HT-29 (cell line): ENCODE measurements at places on chromosomes 2 and 18.

DNA sequence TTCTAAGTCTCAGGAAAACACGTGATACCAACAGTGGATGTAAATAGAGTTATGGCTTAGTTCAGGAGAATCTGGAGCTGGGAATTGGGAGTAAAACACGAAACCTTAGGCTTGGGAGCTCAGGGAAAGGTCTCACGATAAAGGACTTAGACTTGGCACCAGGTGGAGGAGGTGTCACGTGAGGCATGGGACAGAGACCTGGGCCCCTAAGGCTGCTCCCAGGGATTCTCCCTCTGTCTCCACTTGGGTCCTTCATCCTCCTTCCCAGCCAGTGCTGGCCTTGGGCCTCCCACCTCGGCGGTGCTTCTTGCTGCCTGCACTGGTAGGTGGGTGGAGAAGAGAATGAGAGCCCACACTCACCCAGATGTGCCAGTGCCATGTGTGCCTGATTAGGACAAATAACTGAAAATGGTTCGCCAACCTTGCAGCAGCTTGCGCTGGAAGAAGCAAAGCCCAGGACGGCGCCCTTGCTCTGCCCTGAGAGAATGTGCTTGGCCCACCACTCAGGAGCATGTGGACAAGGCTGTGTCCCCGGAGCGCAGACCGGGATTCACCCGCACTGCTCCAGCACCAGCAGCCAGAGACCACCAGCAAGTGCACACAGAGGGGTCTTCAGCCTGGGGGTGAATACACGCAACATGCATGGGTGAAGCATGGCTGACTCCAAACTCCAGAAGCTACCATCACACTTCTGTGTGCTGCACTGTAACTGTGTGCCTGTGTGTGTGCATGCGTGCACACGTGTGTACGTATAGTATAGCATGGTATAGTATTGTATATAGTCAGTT is 48.1 kb downstream of the PSMG2 start:
- DNase-seq: no peak

DNA sequence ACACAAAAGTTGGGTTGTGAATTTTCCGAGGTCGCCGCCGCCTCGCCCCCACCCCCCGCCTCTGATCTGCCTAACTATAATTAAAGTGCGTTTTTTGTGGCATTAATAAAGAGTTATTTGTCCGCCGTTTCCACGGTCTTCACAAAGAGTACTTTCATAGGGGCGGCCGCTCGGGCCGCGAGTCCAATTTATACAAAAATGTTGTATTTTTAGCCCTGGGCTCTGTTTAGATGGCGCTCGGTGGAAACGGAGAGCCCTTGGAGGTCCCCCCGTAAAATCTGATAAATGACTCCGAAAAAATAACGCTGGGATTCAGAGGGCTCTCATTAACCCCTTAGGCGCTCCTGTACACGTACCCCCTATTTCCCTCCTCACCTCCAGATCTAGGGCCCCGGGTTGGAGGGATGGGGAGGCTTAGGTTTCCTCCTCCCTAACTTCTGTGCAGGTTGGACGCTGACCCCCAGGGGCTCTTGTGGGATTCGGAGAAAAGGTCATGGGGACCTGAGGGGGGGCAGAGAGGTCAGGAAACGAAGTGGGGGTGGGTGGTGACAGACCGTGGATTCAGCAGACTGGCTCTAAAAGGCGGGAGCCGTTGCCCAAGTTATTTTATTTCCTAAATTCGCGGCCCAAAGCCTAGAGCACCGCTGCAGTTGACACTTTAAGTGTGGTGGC is 1.9 kb downstream of the CYP26B1 start:
- DNase-seq: no peak

GRCh38 chr2:28165087-28165635 is 227.5 kb upstream of the FOSL2 start:
- no peak for DNase-seq

DNA sequence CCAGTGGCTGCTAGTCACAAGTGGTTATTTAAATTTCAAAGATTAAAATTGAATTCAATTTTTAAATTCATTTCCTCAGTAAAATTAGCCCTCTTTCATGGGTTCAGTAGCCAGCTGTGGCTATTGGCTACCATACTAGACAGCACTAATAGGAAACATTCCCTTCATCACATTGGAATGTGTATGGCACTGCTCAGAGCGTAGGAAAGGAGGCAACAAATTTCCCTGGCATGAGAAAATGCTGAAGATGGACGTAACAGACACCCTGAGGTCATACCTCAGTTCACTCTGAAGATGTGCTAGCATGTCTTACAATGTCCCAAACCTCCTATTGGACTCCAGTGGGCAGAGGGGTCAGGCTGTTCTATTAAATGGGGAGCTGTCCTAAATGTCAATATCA is 96.4 kb downstream of the C1QL2 start:
- DNase-seq: no peak

DNA sequence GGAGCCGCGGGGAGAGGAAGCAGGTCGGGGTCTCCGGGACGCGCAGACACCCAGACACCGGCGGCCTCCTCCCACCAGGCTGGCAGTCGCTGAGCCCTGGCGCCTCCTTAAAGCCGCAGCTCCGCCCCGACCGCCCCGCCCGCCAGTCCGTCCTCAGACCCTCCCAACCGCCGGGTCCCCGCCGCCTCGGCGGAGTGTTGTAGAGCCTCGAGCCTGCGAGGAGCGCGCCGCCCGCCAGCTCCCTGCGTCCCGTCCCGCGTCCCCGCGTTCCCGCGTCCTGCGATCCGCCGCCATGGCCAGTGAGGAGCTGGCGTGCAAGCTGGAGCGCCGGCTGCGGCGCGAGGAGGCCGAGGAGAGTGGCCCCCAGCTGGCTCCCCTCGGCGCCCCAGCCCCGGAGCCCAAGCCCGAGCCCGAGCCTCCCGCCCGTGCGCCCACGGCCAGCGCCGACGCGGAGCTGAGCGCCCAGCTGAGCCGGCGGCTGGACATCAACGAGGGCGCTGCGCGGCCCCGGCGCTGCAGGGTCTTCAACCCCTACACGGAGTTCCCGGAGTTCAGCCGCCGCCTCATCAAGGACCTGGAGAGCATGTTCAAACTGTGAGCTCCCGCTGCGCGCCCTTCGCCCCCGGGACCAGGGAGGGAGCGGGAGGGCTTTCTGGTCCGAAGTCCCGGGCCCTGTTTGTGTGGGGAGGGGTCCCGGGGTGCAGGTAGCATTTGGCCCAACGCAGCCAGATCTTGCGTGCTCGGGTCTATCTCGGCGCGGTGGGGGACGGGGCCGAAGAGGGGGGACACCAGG is at the start of gene EFHD1:
Gene EFHD1, plus strand, starts transcription at position 192 of the 793 bp plus-strand sequence. Its CDS starts 101 bp downstream, at position 293.
- no peak for DNase-seq

DNA sequence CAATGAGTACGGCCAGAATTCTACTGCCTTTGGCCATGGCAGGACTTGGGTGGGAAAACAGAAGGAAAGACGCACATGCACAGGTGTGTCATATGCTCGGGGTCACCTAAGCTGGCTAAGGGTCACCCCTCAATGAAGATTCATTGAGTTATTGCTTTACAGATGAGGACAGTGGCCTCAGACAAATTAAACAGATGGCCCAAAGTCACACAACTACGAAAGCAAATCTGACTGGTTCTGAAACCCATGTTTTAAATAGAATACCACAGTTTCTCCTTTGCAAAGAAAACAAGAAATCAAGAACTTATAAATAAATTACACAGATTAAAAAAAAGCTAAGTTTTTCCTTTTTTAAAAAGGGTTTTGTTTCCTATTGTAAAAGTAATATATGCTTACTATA is 70.5 kb downstream of the ID2 start:
- no peak for DNase-seq

DNA sequence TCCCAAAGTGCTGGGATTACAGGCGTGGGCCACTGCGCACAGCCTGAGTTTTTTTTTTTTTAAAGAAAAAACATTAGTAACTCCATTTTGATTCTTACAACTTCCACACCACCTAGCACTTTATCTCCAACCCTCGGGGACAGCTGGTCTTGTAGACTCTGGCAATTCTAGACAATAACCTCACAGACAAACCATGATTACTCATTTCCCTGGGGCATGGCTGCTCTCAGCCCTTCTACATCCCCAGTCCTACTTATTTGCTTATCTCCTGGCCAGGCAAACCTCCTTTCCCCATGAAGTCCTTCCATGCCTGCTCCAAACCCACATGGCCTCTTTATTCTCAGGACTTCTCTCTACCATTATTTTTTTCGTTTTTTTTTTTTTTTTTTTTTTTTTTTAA is 91.1 kb downstream of the ACTR3 start:
- DNase-seq: no peak

- DNase-seq: no peak
Observed at GRCh38 chr2:237859082-237859433, 365 bp upstream of the RAMP1 start.

DNA sequence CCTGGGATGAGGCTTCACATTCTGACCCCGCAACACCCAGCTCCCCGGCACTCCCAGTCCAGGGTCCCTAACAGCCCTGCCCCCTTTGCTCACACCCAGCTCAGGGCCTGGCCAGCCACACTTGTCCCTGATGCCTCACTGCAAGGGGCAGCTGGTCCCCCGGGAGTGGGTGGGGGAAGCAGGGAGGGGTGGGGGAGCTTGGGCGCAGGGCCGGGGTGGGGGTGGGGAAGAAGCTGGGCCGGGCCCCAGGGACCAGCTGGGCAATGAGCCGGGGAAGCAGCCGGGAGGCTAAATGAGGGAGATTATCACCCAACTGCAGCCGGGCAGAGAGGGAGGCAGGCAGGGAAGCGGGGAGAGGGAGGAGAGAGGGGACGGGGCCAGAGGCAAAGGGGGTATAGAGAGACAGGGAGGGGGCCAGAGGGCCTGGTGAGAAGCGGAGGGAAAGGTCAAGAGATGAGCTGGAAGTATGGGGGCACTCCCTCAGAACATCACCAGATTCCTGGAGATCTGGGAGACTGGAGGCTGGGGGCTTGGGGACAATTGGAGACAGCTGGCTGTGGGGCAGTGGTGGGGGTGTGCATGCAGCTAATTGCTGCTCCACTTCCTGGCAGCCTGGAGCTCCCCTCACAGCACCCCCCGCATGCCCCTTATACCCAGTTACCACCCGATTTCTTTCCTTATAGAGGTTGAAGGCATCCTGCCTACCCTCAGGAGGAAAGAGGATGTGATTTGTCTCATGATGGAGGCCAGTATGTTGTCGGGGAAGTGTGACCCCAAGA is 2.5 kb upstream of the ASIC4 start:
- DNase-seq: no peak

GRCh38 chr2:240469239-240469636 is 33.8 kb downstream of the GPC1 start:
- DNase-seq: no peak

- DNase-seq: no peak
Observed at GRCh38 chr2:44230378-44230777, 44.9 kb upstream of the SLC3A1 start.

GRCh38 chr2:10300328-10300920 is 2.3 kb upstream of the HPCAL1 start:
- DNase-seq: no peak

- DNase-seq: no peak
Observed at GRCh38 chr2:3608373-3609278, 13.7 kb downstream of the COLEC11 start.

GRCh38 chr2:204207866-204208265 is 271.3 kb downstream of the ICOS start:
- DNase-seq: no peak

DNA sequence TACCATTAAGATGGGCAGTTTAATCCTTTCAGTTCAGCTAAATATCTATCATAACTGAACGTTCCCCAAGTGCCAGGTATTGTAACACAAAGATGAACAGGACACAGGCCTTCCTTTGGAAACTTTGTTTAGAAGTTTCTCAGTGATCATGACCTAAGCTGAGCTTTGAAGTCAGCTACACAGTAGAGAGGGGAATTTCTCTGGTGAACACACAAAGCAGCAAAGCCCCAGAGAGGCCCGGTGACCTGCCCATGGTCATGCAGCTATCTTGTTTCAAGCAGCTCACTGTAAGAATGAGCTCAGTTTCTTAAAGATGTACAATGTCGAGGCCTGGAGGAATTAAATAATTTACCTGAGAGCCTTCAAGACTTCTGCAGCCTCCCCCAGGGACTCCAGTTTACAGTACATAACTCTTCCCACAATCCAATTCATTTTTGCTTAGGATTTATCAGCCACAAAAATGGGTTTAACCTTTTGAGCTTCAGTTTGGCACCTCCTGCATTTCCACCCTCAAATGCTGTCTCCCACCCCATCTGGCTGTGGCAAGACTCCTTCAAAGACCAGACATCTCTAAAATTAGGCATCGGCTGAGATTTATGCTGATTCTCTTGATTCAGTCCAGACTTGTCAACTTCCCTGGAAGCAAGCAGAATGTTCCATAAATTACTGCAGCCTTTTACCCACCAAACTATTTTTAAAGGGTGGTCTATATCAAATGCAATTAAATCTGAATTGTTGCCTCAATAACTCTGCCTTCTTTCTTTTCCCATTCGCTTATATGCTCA is 325.6 kb downstream of the TXNL1 start:
- no peak for DNase-seq

- DNase-seq: no peak
Observed at GRCh38 chr18:52289392-52289791, 50.6 kb upstream of the DCC start.

- DNase-seq: no peak
Observed at GRCh38 chr2:52405980-52406379, 1361.6 kb upstream of the CHAC2 start.

DNA sequence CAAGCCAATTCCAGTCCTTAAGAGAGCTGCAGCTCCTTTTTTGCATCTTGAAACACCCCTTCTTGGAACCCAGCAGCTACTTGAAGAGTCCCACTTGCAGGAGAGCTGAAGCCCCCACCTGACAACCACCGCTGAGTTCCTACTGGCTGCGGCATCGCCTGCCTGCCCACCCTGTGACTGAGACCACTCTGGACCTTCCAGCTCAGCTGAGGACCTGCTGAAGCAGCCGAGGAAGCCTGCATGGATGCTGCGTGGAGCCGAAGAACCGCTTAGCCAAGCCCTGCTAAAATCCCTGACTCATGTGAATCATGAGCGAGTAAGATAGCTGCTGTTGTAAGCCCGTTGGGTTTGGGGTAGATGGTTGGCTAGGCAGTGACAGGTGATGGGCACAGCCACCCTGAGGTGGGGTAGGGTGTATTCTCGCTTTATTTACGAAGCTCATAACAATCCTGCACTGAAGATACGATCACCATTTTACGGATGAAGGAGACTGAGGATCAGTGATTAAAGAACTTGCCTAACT is 78.4 kb downstream of the INHBB start:
- no peak for DNase-seq
